ENCODE measurements at places on chromosomes 4 and X.

- DNase-seq: no peak
Measured at GRCh38 chr4:150875367-150875766, 139.7 kb downstream of the LRBA start.

DNA sequence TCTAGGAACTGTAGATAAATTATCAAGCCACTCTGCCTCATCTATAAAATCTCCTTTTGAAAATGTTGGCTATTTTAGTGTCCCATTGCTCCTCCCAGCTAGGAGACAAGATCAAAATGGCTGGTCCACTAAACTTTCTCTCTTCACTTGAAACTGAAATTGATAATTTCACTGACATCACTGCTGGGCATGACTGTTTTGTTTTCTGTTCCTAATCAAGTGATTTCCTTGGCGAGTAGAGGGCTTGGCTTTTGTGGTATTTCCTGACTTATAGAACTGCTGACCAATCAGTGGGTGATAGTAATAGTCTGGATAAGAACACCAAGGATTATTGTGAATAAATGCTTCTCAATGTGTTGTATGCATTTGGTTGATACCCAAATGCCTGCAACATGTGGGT is 2152.9 kb downstream of the ARAP2 start:
- no peak for DNase-seq

GRCh38 chrX:8668813-8669212 is 63.1 kb downstream of the ANOS1 start:
- DNase-seq: no peak

- peak; percentile 74 for DNase-seq
Measured at GRCh38 chrX:56813318-56813837, 84.3 kb downstream of the NBDY start.

- no peak for DNase-seq
Measured at GRCh38 chr4:72111863-72112262, 80.1 kb downstream of the NPFFR2 start.

DNA sequence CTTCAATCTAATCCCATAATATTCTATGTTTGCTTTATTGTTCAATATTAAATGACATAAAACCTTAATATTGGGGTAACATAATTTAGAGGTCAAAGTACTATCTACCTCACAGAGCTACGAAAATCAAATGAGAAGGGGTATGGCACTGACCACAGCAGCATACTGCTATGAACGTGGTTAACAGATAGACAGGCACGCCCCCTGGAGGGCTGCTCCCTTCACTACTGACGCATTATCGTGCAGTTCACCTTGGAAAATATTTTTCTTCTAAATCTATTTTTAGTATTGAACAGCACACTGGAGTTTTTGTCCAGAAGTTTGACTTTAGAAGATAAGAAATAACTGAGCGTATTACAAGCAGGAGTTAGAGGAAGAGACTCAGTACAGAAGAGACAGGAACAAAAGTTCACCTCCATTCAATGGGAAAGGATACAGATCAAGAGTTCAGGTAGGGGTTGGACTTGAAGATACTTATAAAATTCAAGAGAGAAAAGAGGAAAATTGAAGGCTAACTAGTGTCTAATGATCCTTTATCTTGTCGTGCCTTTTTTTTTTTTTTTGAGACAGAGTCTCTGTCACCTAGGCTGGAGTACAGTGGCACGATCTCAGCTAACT is 22.7 kb downstream of the MAP9 start:
- DNase-seq: no peak

- DNase-seq: no peak
Measured at GRCh38 chr4:73028621-73029020, 40.9 kb downstream of the COX18 start.

DNA sequence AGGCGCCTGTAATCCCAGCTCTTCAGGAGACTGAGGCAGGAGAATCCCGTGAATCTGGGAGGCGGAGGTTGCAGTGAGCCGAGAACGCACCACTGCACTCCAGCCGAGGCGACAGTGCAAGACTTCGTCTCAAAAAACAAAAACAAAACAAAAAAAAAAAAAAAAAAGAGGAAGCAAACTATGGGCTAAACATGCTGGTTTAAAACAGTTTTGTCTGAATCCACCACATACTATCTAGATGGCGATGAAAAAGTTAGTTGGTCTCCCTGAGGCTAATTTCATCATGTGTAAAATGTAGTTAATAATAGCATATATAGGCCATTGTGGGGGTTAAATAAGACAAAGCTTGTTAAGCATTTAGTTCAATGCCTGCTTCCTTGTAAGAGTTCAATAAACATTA is 451.1 kb downstream of the RPA4 start:
- no peak for DNase-seq

- no peak for DNase-seq
Measured at GRCh38 chr4:47533689-47534347, 48.7 kb downstream of the ATP10D start.

DNA sequence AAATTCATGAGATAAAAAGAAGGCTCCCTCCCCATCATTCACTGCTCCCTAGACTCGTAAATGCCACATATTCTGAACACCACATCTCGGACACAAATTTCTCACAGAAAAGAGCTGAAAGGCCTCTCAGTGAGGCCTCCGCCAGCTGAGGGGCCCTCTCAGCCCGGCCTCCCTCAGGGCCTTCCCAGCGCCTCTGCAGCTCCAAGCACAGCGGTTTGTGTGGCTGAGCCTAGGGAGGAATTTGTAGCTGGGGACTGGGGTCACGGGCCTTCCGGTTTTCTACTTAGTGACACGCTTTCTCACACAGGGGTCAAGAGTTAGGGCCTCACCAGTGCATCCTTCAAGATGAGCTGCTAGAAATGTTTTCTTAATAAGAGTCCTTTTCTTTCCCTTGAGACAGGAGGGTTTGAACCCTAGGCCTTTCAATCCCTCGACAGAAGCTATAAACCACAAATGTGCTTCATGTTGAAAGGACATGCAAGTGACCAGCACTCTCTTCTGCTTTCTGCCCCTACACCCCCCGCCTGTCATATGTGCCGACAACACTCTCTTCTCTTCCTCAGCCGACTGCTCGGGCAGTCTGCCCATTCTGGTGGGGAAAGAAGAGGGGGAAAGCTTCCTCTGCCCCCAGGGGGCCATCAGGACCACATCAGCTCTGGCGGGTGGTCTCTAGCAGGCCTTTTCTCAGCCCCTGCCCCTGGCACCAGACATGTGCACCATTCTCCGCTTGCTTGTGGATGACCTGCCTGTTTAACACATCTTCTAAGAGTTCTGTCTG is 104.9 kb downstream of the CHIC2 start:
- DNase-seq: no peak

DNA sequence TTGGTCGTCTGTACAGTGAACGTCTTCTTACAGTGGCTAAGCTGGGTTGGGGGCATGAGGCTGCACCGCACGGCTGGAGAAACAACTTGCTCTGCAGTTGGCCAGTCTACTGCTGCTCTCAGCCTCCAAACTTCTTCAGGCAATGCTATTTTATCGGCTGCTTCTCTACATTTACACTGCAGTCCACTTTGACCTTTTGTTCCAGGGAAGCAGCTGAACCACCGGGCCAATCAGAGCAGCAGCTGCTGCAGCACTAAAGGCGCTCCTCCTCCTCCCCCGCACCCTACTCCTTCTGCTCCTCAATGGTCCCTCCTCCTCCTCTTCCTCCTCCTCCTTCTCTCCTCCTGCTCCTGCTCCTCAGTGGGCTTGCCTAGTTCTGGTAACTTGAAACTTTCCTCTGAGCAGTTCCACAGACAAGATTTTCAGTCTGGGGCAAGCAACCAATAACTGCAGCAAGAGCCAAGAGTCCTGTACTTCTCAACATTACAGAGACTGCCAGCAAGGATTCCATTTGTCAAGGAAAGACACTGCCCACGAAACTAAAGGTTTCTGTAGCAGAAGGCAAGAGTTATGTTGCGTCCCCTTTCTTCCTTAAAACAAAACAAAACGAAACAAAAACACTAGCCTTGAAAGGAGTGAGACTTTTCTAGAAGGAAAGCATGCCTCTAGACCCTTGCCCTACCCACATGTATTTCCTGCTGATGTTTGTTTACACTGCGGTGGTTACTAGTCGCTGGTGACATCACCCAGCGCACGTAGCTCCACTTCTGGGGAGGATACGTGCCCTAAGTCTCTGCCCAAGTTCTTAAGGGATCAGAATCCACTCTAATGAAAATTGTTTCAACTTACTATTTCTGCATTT is 125.7 kb upstream of the NAP1L5 start:
- peak; percentile 64 for DNase-seq

GRCh38 chrX:40571600-40571999 is 9.2 kb upstream of the ATP6AP2 start:
- DNase-seq: no peak

DNA sequence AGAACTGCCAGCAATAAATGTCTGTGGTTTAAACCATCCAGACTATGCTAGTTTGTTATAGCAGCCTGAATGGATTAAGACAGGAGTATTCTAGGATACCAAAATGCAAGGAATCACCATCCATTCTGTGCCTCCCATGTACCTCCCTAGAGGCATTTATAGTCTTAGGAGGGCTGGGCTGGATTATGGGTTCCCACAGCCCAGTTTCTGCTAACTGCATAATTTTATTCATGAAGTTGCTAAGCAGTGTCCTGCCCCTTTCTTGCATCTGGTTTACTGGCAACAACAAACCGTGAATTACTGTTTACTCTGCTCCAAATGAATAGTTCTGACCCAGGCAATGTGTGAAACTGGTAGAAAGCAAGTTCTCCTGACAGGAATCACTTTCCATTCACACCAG is 67.1 kb upstream of the PRKX start:
- no peak for DNase-seq

All from activated CD8-positive, alpha-beta memory T cell treated with anti-CD3 and anti-CD28 coated beads for 24 hours (primary cell).